ENCODE measurements at places on chromosomes 7 and 10. TPM values are rescaled to one million over a fixed set of nuclear protein-coding genes. Genes with fewer than 3 reads are reported as not detected.

SMIM30 gene
- total RNA-seq, result 28.9 TPM

CTAGE8 gene
- 1.2 TPM for total RNA-seq

C10orf120 gene
- total RNA-seq, result not detected

ASB10 gene
- not detected for total RNA-seq

FIGNL1 gene
- 27.2 TPM for total RNA-seq

NUTM2E gene
- not detected for total RNA-seq

PGAM2 gene
- 0.35 TPM for total RNA-seq

- H3K4me3 ChIP-seq, result no peak overlapping the region
- no peaks in the 10 kb centered on the region for H3K4me1 ChIP-seq
- H3K36me3 ChIP-seq, result no peaks in the 10 kb centered on the region
- no peak overlapping the region for H3K27ac ChIP-seq
These were observed 21.5 kb upstream of the ZNF800 start for GRCh38 chr7:127413962-127414361.

DNA sequence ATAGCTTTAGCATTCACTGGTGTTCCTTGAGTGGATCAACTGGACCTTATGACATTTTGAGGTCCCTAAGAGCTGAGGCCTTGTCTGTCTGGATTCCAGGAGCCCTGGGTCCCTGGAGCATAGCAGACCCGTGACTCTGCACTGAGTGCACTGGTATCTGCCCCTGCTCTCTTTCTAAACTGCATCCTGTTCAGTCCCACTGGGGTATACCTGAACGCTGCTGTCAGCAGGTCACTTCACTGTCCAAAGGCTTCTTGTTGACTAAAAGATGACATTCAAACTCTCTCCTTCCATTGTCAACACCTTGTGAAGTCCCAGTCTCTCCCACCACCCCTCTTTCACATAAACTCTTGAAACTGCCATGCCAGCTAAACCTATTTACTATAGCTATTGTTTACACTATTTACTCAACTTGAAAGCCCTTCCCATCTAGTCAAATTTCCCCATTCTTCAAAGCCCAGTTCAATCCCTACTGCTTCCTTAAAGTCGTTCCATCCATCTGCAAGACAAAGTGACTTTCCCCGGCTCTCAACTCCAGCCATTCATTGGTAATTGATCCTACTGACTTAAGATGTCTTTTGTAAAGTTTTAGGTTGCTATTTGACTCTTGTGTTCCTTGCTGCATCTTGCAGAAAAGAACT lies 523.3 kb downstream of the KCNMA1 start:
- peaks cover 34% of the 10 kb centered on the region for H3K4me1 ChIP-seq
- no peaks in the 10 kb centered on the region for H3K27me3 ChIP-seq
- H3K27ac ChIP-seq, result no peak overlapping the region
- DNase-seq, result no peak
- no peak overlapping the region for H3K4me3 ChIP-seq

DNA sequence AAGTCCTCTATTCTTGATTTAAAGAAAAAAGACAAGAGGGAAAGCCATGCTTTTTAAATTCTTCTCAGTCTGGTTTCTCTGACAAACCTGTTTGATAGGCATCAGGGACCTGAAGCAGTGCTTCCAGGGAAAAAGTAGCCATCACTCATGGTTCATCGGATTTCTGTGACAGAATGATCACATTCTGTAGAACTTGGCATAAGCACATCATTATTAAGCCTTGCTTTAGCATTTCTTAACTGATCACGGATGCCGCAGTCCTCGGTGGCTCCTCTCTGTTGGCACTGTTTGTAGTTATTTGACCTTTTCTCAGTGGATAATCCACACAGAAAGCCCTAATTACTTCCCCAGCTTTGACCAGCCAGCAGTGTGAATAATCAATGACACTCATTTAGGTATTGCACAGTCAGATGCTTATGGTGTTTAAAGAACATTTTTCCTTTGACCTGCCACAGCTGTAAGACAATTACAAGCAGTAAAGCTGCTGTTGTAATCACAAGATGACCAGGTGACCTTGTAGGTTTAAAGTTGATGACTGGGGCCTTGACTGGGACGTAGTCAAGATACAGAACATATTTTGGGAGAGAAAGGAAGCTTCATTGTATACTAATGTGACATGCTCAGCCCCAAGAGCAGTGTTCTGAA lies 64.4 kb upstream of the SKAP2 start:
- no peak overlapping the region for H3K27ac ChIP-seq
- DNase-seq, result no peak
- no peaks in the 10 kb centered on the region for H3K27me3 ChIP-seq
- no peaks in the 10 kb centered on the region for H3K36me3 ChIP-seq

GRCh38 chr7:28564033-28564432 lies 151.7 kb downstream of the CREB5 start:
- H3K4me1 ChIP-seq, result no peaks in the 10 kb centered on the region
- no peak overlapping the region for H3K4me3 ChIP-seq
- H3K36me3 ChIP-seq, result no peaks in the 10 kb centered on the region
- no peak overlapping the region for H3K27ac ChIP-seq
- no peak for DNase-seq

DNA sequence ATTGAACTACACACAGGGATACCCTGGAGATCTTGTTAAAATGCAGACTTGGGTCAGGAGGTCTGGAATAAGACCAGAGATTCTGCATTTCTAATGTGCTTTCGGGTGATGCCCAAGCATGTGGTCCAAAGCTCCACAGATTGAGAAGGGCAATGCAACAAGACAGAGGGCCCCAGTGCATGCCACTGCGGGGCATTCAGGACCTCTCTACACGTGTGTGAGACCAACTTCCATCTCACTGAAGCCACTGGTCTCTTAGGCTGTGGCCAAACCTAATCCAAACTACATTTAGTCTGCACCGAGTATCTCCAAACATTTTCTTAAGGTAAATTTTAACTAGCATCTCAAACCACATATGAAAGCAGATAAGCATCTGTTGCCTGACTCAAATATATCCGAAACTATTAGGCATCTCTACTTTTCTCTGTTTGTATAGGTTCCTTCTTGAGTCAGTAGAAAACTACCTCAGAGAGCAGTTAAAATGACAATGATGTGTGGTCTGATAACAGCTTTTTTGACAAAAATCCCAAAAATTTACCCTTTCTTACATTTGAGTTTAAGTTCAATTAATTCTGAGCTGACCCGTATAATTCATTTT lies 107.5 kb downstream of the ELMO1 start:
- H3K4me1 ChIP-seq, result no peaks in the 10 kb centered on the region
- DNase-seq, result no peak
- H3K27me3 ChIP-seq, result no peaks in the 10 kb centered on the region
- H3K27ac ChIP-seq, result no peak overlapping the region
- H3K36me3 ChIP-seq, result no peaks in the 10 kb centered on the region

DNA sequence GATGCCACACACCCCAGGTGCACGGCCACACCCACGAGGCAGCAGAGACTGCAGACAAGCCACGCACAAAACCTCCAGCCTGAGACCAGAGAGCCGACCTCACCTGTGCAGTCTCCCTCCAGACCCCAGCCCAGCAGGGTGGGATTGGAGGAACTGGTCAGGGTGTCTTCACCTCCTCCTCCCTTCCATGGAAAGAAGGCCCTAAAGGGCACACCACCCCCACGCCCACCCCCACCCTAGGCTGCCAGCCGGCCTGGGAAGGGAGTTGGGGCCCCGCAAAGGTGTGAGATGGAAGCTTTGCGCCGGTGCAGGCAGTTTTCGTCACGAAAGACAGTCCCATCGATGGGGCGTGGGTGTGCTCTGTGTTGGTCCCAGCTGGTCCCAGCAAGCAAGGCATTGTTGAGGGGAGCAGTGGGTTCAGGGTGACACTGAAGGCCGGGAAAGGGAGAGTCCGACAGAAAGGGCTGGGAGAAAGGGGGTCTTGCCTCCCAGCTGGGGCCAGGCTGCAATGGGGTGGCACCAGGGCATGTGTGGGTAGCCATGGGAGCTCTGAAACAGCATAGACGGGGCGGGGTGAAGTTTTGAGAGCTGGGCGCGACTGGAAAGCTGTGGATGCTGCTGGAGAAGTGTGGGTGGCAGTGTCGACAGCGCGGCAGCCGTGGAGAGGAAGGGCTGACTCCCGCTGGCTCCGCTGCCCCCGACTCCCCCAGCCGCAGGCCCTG lies 349.2 kb downstream of the GLRX3 start:
- no peaks in the 10 kb centered on the region for H3K36me3 ChIP-seq
- no peaks in the 10 kb centered on the region for H3K27me3 ChIP-seq
- no peak overlapping the region for H3K4me3 ChIP-seq
- DNase-seq, result no peak
- H3K27ac ChIP-seq, result no peak overlapping the region

- no peaks in the 10 kb centered on the region for H3K4me1 ChIP-seq
- DNase-seq, result peak; percentile 56
- H3K27me3 ChIP-seq, result no peaks in the 10 kb centered on the region
- no peak overlapping the region for H3K4me3 ChIP-seq
- H3K36me3 ChIP-seq, result no peaks in the 10 kb centered on the region
- H3K27ac ChIP-seq, result no peak overlapping the region
These were observed 70.4 kb downstream of the HERPUD2 start for GRCh38 chr7:35624299-35625186.

DNA sequence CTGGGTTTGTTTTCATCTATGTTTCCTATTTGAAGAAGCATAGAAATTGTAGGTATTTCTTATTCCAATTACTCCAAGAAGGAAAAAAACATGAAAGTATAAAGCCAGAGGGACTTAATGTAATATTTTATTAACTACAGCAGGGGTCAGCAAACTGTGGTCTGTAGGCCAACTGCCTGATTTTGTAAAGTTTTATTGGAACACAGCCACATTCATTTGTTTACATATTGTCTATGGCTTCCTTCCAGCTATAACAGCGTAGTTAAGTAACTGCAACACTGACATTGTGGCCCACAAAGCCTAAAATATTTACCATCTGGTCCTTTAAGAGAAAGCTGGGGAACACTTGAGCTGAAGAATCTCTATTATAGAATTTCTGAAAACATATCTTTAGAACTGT lies 306.2 kb downstream of the BICC1 start:
- peak; percentile 97 for DNase-seq
- no peaks in the 10 kb centered on the region for H3K27me3 ChIP-seq
- H3K27ac ChIP-seq, result no peak overlapping the region
- H3K4me3 ChIP-seq, result no peak overlapping the region
- peaks cover 50% of the 10 kb centered on the region for H3K4me1 ChIP-seq
- H3K36me3 ChIP-seq, result no peaks in the 10 kb centered on the region

Data from PC-3 (cell line).